SW480 (cell line): ENCODE measurements at places on chromosomes 2 and 18.
A peak's percentile ranks its signal among the peaks of the same experiment; 100 is the strongest.

DNA sequence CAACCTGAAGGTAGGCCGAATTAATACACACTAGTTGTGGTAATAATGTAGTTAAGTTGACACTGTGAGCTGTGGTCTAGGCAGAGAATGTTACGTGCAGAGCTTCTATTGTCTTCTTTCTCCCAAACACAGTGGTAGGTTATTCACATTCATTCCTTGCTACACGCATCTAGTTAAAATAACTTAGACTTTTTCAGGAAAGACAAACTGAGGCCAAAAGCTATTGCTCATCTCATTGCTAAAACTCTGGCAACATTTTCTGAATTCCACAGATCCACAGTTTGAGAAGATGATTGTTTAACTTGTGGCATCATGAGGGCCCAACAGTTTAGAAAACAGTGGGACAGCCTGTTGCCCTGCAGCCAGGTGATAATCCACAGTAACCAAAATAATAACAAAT, 850.4 kb upstream of the FSHR start:
- DNase-seq, result no peak

DNA sequence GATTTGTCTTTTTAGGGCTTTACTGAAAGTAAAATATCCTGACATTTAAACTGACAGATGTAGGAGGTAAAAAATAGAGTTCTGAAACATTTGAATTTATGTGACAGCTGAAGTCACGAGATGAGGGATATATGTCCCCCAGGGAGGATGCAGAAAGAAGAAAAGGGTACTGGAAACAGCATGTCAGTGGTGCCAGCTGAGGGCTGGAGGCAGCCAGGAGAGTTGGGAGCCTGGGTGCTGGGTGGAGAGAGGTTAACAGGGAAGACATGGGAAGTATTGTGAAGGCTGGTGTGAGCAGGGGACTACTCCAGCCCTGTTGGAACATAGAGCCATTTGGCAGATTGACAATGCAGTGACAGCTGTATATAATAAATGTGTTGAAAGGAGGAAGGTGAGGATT, 11.8 kb upstream of the MOCOS start:
- DNase-seq, result no peak

DNA sequence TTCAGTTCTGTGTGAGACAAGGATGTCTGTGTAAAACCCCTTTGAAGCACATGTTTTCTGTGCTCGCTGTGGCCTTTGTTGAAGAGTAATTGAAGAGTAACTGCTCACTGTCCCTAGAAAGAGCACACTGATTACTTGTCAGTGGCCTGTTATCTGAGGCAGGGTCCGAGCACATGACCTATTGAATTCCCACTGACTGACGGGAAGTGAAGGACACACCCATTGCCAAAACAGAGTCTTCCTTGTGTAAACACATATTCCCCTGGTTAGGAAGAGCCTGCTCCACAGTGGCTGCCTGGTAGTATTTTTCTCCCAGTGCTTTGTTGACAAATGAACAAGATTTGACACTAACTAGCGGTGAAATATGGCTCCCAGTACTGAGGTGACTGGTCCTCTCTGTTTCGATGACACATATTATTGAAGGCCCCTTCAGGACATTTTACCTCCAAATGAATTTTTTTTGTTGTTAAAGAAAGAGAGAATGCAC, 148.5 kb upstream of the GYPC start:
- DNase-seq, result no peak

DNA sequence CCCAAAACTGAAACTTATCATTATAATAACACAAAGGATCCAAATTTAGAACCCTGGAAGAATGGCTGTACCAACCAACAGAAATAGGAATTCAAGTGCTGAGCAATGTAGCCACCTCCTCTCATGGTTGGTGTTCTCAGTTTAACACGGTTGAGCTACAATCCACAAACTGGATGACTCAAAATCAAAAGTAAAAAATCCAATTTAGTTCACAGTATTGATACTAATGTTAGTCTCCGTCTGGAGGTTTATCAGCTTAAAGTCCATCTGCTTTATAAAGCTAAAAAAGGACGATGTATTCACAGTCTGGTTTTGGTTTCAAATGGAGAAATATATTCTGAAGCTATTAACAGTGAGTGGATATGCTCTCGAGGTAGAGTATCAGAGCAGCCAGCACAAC, 40.5 kb downstream of the CNTNAP5 start:
- DNase-seq, result no peak

GRCh38 chr2:112811841-112812306, 24.7 kb downstream of the IL1B start:
- DNase-seq, result no peak

- DNase-seq, result peak; percentile 82
These were observed 80.9 kb downstream of the SMC6 start for GRCh38 chr2:17672583-17673317.

DNA sequence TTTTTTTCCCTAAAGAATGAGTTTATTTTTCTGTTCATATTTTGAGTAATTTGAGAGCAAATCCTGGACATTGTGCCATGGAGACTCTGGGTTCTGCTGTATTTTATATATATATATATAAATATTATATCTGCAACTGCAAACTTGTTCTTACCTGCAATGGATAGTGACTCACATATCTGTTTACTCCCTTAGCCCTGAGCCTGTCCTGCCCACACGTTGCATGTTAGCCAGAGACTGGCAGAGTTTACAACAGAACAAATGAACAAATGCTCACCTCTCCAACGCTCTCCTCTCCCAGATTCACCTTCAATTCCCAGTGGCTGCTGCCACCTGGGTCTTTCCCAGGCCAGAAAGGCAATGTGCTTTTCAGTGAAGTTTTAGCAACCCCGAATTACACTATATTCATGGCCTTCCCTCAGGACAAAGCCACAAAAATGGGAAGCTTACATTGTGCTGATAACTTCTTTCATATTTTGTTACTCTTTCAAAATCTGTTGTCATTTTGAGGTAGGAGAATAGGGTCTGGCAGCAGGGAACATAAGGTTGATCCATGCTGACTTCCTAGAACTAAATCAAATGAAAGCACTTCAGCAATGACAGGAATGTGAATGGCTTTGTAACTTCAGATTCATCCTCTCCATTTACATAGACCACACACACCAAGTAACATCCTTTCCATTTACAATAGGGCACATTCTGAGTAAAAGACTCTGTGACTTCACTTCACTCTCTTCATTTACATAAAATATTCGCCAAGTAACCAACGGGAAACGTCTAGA, 105.4 kb upstream of the FAM110C start:
- DNase-seq, result no peak

GRCh38 chr2:43196768-43197587, 29.4 kb downstream of the ZFP36L2 start:
- no peak for DNase-seq

DNA sequence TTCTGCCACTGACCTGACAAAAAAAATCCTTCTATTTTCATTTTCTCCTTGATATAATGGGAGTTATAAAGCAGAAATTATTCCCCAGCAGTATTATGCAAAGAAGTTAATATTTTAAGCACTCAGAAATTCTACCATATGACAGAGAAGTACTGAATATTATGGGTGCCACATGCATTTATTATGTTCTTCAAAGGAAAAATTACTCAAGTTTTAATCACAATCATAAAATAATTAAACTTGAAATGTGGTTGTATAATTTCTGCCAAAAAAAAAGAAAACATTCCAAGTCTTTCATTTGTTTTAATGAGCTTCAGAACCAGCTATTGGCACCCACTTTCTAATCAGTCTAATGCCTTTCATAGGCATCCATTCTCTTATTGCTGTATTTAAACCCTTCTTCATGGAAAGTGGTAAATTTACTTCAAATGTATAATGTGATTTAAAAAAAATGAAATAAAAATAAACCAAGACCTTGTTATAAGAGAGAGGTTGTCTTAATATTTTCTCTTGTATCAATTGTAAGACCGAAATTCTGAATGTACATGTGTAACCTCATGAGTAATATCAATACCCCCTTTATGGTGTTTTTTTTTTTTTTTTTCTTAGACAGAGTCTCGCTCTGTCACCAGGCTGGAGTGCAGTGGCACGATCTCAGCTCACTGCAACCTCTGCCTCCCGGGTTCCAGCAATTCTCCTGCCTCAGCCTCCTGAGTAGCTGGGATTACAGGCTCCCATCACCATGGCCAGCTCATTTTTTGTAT, 302.3 kb downstream of the IRS1 start:
- no peak for DNase-seq

GRCh38 chr18:68623342-68623741, 91.6 kb downstream of the TMX3 start:
- DNase-seq, result peak; percentile 14

GRCh38 chr18:10370716-10371115, 83.7 kb upstream of the APCDD1 start:
- DNase-seq, result no peak

DNA sequence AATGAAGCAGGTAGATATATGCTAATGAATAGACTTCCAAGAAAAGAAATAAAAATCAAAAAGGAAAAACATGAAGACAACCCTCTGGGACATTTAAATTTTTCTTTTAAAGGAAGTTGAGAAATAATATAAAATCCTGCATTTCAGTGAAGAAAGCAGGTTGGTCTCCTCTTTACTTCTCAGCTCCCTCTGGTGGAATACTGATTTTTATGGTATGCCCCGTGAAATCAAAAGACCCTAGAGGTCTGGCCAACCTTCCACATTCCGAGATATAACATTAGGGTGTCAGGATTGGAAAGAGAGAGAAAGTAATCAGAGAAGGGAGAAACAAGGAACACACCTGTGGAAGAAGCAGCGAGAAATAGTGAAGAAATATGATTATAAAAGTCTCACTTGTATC, 72.7 kb downstream of the DNER start:
- no peak for DNase-seq

GRCh38 chr2:66995636-66996035, 401.5 kb upstream of the ETAA1 start:
- DNase-seq, result no peak

DNA sequence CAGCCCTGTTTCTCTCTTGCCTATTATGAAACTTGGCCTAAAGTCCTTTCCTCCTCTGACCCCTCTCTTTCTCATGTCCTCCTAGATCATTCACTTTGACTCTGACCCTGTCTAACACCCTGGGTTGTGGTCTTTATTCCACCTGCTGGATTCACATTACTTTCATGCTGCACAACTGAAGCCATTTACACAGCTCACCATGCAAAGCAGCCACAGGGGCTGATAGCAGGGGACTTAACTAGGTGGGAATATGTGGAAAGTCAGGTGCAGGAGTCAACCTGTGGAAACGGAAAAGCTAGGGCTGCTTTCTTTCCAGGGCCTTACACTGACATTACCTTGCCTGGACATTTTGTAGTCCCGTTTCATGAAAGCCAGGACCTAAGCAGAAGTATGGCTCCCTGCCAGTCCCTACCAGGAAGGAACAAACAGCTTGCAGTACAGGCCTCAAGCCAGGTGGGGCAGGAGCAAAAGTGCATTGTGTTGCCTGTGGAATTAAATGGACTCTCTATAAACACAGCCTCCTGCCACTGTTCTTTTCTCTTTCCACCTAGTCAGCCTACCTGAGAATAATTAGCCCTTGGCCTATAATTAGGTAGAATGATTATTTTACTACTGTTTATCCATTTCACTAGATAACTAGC, 11.8 kb downstream of the MAPRE3 start:
- DNase-seq, result peak; percentile 66

DNA sequence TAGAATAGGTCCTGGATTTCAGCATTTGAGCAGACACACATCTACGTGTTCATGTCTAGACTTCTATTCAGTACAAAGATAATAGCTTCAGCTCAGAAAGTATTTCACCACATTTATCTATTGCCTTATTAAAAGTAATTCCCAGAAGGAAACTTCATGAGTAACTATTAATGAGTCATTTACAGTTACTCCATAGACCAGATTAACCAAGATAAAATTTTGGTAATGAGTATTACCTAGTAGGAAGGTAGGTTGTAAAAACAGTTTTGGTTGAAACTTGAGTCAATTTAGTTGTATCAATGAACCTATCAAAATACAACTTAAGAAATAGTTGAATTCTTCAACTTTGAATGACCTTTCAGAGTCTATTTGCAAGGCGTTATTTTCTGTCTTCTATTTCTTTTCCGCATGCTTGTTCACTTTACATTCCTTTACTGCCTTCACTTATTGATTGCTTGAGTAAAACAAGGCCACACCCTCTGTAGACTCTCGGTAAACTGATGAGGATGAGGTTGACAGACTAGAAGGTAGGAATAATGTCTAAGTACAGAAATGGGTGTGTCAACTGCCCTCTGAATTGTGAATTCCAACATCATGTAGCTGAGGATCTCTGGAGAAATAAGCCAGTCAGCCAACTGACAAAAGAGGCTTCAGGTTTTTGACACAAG, 1165.6 kb upstream of the ZEB2 start:
- no peak for DNase-seq
